ENCODE measurements at places on chromosomes 13 and 19. TPM values are rescaled to one million over a fixed set of nuclear protein-coding genes. Genes with fewer than 3 reads are reported as not detected.

Gene ZNF540
- 2.1 TPM for total RNA-seq

Gene C1QTNF9B
- total RNA-seq: not detected

Gene SPRY2
- 24.7 TPM for total RNA-seq

Gene PEG3
- total RNA-seq: 9.9 TPM

Gene PPP1R12C
- total RNA-seq: 252 TPM

Gene NLRP12
- 2.0 TPM for total RNA-seq

Gene CYP4F2
- total RNA-seq: not detected

Gene CIC
- total RNA-seq: 57.7 TPM

Gene APOE
- 16.8 TPM for total RNA-seq

Gene ZNF837
- 1.0 TPM for total RNA-seq

Gene KLK4
- not detected for total RNA-seq

Gene DMKN
- 2.2 TPM for total RNA-seq

Gene PTH2
- not detected for total RNA-seq

Gene MLNR
- not detected for total RNA-seq

Gene CRTC1
- total RNA-seq: 15.7 TPM

Gene ELSPBP1
- not detected for total RNA-seq

Gene JOSD2
- 31.7 TPM for total RNA-seq

Gene SIGLEC5
- total RNA-seq: not detected

Gene CEBPA
- total RNA-seq: 6.3 TPM

Gene KANK3
- 11.0 TPM for total RNA-seq

Gene LAIR1
- 18.3 TPM for total RNA-seq

Gene CILP2
- 2.3 TPM for total RNA-seq

Gene SIAH3
- not detected for total RNA-seq

Gene WDR87
- not detected for total RNA-seq

Gene ADPRHL1
- total RNA-seq: 1.6 TPM

Gene UHRF1
- 2.9 TPM for total RNA-seq

Gene IGSF23
- total RNA-seq: not detected

Gene FLT3LG
- total RNA-seq: 7.3 TPM

Gene KISS1R
- not detected for total RNA-seq

Gene ZNF100
- 12.0 TPM for total RNA-seq

Gene ATP13A1
- 33.1 TPM for total RNA-seq

Gene TTC9B
- not detected for total RNA-seq

Gene GNG14
- not detected for total RNA-seq

Gene NALCN
- total RNA-seq: 18.9 TPM

All from posterior vena cava (tissue), 2 donors.